Activated T-helper 1 cell treated with anti-CD3 and anti-CD28 coated beads, Interleukin-12 subunit alpha, Interleukin-12 subunit beta, Interleukin-2, Interleukin-4 antibody, amounts not matched to agents 30 ng/mL and 10 ng/mL and 1 ng/mL, durations not matched to agents 14 hours and 24 hours and 36 hours (primary cell): ENCODE measurements at places on chromosomes 1 and 21.
A peak's percentile ranks its signal among the peaks of the same experiment; 100 is the strongest.

DNA sequence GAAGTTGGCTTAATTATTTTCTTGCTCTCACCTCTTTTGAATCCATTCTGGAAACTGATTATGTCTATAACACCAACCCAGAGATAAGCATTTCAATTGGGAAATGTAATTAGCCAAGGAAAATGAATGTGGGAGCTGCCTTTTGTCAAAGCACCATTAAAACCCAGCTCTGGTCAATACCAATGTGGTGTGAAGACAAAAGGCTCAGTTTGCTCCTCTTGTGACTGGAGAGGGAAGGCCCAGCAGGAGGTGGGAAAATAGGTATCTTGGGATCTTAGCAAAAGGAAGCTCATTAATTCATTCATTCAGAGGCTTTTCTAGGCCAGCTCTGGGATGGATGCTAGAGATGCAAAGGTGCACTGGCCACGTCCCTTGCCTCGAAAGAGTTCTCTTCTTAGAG is 75.0 kb upstream of the SELENON start:
- DNase-seq = no peak
- no peaks in the 10 kb centered on the region for H3K36me3 ChIP-seq
- peaks cover 3% of the 10 kb centered on the region for H3K4me1 ChIP-seq

GRCh38 chr21:46054451-46054881 is 43.4 kb upstream of the COL6A2 start:
- H3K4me1 ChIP-seq = peaks cover 12% of the 10 kb centered on the region
- no peak overlapping the region for H3K27ac ChIP-seq
- DNase-seq = no peak
- peaks cover 5% of the 10 kb centered on the region for H3K27me3 ChIP-seq
- H3K36me3 ChIP-seq = no peaks in the 10 kb centered on the region
- no peak overlapping the region for H3K4me3 ChIP-seq

- H3K4me3 ChIP-seq = no peak overlapping the region
- DNase-seq = no peak
- H3K36me3 ChIP-seq = peaks cover 5% of the 10 kb centered on the region
- H3K27me3 ChIP-seq = no peaks in the 10 kb centered on the region
- H3K4me1 ChIP-seq = no peaks in the 10 kb centered on the region
- no peak overlapping the region for H3K27ac ChIP-seq
Measured at GRCh38 chr1:58539553-58539952, 7.0 kb downstream of the OMA1 start.

DNA sequence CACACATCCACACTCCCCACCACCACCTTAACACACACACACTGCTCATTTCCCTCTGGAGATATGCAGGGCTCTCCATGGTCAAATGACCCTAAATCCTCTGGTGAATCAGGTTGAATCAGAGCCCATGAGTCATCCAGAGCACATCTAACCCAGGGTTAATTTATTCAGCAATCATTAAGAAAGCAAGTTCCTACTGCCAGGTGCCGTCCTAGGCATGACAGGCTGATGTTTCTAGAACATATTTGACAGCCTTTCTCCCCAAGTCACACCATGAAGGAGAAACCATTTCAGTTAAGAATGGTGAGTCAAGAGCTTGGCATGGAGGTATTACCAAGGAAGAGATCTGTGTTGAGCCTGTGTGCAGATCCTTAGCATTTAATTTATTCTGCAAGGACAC is 194.3 kb upstream of the CAMK1G start:
- no peaks in the 10 kb centered on the region for H3K36me3 ChIP-seq
- DNase-seq = no peak
- H3K27ac ChIP-seq = no peak overlapping the region
- peaks cover 3% of the 10 kb centered on the region for H3K27me3 ChIP-seq

GRCh38 chr1:184937729-184938128 is 36.6 kb downstream of the NIBAN1 start:
- H3K27ac ChIP-seq = no peak overlapping the region
- H3K4me3 ChIP-seq = no peak overlapping the region
- no peak for DNase-seq
- H3K4me1 ChIP-seq = peaks cover 7% of the 10 kb centered on the region
- no peaks in the 10 kb centered on the region for H3K27me3 ChIP-seq

- DNase-seq = no peak
- no peak overlapping the region for H3K4me3 ChIP-seq
Measured at GRCh38 chr1:151713874-151714273, 2.7 kb downstream of the CELF3 start.

GRCh38 chr21:43864962-43865539 is at the start of gene AGPAT3:
Gene AGPAT3 (plus strand): TSS chr21:43865223. CDS start chr21:43959682, 94,459 bp downstream.
- peaks cover 2% of the 10 kb centered on the region for H3K27me3 ChIP-seq
- H3K4me1 ChIP-seq = peaks cover 34% of the 10 kb centered on the region
- peak; percentile 33 for DNase-seq
- peak within 1 kb of the TSS; percentile 92 for H3K27ac ChIP-seq
- H3K36me3 ChIP-seq = peaks cover 30% of the 10 kb centered on the region

GRCh38 chr1:2396059-2396458 is 4.4 kb downstream of the RER1 start:
- H3K4me1 ChIP-seq = peaks cover 31% of the 10 kb centered on the region
- peaks cover 44% of the 10 kb centered on the region for H3K36me3 ChIP-seq
- H3K27ac ChIP-seq = no peak overlapping the region
